ENCODE measurements at places on chromosomes 16 and 17.

- DNase-seq: no peak
Observed at GRCh38 chr17:13490906-13491482, 110.7 kb downstream of the HS3ST3A1 start.

GRCh38 chr17:30605027-30605426, 127.8 kb downstream of the GOSR1 start:
- no peak for DNase-seq

GRCh38 chr16:81590714-81591544, 146.3 kb downstream of the CMIP start:
- no peak for DNase-seq

- no peak for DNase-seq
Observed at GRCh38 chr16:72959301-72959996, 88.5 kb downstream of the ZFHX3 start.

DNA sequence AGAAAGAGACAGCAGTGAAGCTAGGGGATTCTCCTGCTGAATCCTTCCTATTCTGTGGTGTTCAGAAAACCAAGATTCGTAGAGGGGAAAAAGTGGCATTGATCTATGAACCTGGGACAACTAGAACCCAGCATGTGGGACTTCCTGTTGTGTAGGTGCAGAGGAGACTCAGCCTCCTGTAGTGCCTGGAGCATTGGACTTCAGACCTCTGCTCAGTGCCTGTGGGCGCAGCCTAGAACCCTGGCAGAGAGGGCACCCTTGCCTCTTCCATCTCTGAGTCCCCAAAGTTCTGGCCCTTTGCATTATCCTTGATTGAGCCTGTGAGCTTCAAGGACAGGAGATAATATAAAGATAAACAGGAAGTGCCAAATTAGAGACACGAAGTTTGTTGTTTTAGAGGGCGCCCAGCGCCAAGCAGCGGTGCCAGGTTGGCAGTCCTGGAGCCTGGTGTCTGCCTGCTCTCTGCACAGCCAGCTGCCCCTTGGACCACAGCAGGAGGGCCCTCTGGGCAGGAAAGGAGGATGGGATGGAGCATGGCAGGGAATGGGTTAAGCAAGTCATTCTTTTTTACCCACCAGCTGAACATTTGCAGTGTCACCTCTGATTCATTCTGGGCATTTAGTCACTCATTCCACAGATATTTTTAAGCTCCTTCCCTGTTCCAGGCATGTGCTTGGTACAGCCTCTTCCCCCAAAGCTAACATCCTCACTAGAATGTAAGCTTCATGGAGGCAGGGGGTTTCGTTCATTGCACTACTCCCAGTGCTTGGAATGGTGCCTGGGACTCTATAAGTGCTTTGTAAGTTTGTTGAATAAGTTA, 11.9 kb upstream of the SP6 start:
- no peak for DNase-seq

DNA sequence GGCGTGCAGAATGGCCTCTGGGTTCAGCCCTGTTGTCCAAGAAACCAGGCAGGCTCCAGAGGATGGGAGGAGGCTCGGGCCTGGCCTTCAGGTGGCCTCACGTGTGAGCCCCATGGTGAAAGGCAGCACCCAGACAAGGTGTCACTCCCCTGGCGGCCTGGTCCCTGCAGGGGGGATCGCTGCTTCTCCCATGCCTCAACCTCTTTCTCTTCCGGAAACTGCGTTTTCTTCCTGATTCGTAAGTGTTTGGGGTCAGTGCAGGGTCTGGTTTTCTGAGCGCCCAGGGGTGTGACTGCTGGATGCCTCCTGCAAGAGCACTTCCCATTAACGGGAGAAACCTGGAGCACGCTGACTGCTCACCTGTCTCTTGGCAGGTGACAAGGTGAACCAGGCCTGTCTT, 70.0 kb upstream of the CIBAR2 start:
- no peak for DNase-seq

Measured in pulmonary artery endothelial cell (primary cell).